ENCODE measurements at places on chromosomes 5 and 9. TPM values are rescaled to one million over a fixed set of nuclear protein-coding genes. Genes with fewer than 3 reads are reported as not detected.

GRCh38 chr9:1876891-1877496 lies 138.2 kb upstream of the SMARCA2 start:
- DNase-seq: no peak

DNA sequence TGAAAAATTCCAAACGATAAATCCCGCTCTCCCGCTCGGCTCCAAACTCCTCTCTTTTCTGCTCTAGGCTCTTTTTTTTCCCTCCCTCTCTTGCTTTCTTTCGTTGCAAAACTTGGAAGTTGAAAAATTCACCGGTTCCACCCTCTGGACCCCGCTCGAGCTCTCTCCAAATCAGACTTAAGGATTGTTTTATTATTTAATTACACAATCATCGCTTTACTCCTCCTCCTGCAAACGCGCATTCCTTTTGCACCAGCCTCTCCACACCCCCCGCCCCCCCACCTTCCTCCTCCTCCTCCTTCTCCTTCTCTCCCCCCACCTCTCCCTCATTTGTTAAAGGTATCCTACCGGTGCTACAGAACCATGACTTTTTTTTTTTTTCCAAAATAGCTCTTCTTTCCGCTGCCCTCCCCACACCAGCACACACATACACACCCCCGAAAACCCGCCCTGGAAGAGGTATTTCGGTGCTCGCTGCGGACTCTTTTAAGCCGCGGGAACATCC lies 535 bp upstream of the NFIB start:
- peak; percentile 83 for DNase-seq

Gene NR4A3
- 22.4 TPM for total RNA-seq

DNA sequence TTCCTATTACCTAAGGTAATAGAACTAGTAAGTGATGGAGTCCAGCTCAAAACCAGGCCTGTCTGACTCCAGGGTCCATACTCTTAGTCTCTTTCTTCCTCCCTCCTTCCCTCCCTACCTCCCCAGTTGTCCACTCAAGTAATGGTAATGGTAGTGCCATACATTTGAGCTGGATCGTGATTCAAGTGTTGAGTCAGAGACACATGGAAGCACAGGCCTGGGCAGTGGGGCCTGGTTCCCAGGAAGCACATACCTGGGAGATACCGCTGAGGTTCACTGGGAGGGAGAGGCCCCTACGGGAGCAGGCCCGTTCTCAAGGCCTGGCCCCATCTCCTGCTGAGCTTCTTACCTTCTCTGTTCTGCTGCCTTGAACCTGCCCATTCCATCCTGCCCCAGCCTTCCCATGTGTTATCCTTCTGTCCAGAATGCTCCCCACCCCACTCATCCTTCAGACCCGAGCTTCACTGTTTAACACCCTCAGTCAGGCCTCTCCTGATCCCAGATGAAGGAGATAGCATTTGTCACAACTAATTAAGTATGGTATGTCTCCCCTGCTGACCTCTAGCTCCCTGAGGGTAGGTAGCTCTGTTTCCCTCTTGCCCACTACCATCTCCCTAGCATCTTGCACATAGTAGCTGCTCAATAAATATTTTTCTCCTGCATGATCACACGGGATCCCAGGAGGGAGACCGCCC lies 13.8 kb downstream of the URM1 start:
- DNase-seq: no peak

Gene CATSPER3
- 0.54 TPM for total RNA-seq

GRCh38 chr9:129182625-129183494 lies 4.8 kb upstream of the IER5L start:
- no peak for DNase-seq

All from cardiac septum (tissue), 1 donor.